ENCODE measurements at places on chromosomes 1 and 21.

- DNase-seq, result no peak
Measured at GRCh38 chr1:34052565-34052964, 112.5 kb downstream of the CSMD2 start.

- peak; percentile 82 for DNase-seq
Measured at GRCh38 chr1:161305867-161306519, 3.8 kb downstream of the MPZ start.

DNA sequence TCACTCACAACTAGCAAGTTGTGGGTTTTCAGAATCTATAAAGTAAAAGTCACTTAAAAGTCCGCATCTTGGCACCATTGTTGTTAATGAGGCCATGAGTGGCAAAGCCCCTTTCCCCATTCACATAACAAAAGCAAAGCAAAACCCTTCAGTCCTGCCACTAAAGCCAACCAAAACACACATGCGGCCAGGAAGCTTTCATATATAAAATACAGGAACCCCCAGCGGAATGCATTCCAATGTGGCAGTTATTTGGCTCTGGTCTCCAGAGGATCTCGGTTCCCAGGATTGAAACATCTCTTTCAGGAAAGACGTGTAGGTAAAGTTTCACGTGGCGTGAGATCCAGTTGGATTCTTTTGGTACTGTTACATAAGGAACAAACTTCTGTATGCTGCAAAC is 2.5 kb upstream of the LBR start:
- no peak for DNase-seq

GRCh38 chr1:175376194-175376593 is 183.6 kb upstream of the KIAA0040 start:
- DNase-seq, result no peak

All from stimulated activated CD4-positive, alpha-beta T cell treated with anti-CD3 and anti-CD28 coated beads, Interleukin-4, amount 100 ng/mL, for 1 hour (primary cell).